H1 (cell line): ENCODE measurements at places on chromosomes 13 and 19. TPM values are rescaled to one million over a fixed set of nuclear protein-coding genes. Genes with fewer than 3 reads are reported as not detected.
A peak's percentile ranks its signal among the peaks of the same experiment; 100 is the strongest.

GRCh38 chr13:97205982-97206381, 16.2 kb upstream of the MBNL2 start:
- no peak overlapping the region for H3K27ac ChIP-seq
- DNase-seq = no peak
- no peaks in the 10 kb centered on the region for H3K4me1 ChIP-seq
- H3K4me3 ChIP-seq = no peak overlapping the region

GRCh38 chr19:57648331-57649003, 15.5 kb downstream of the ZNF211 start:
- DNase-seq = no peak
- H3K4me1 ChIP-seq = peaks cover 2% of the 10 kb centered on the region; the same call in 1 of the 2 replicates
- no peaks in the 10 kb centered on the region for H3K27me3 ChIP-seq
- no peaks in the 10 kb centered on the region for H3K36me3 ChIP-seq
- H3K4me3 ChIP-seq = no peak overlapping the region

DNA sequence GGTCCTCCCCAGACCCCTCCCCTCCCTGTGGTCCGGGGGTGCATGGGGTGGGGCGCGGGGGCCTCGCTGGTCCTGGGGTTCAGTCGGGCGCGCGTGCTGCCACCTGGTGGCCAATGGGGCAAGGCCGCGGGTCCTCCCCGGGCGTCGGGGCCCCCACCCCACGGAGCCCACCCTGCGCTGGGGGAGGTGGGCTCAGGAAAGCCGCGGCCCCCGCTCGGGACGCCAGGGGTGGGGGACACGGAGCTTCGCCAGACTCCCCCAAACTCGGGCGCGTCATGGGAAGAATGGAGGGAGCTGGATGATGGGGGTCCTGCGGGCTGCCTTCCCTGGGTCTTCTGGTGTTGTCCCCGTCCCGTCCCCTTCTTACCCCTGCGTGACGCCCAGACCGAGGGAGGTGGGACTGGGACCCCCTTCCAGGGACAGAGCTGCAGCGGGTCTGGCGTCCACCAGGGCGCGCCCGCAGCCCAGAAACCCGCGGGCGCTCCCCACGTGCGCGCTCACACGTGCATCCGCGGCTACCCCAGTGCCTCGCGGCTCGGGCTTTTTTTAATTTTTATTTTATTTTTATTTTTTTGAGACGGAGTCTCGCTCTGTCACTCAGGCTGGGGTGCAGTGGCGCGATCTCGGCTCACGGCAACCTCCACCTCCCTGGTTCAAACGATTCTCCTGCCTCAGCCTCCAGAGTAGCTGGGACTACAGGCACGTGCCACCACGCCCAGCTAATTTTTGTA, 19.8 kb upstream of the TCF3 start:
- no peaks in the 10 kb centered on the region for H3K36me3 ChIP-seq
- peak overlapping the region; percentile 6; the same call in 1 of the 2 replicates for H3K4me3 ChIP-seq
- no peak for DNase-seq
- no peak overlapping the region for H3K27ac ChIP-seq

- no peaks in the 10 kb centered on the region for H3K36me3 ChIP-seq
- no peak overlapping the region for H3K27ac ChIP-seq
- H3K4me3 ChIP-seq = no peak overlapping the region
- no peak for DNase-seq
- H3K27me3 ChIP-seq = no peaks in the 10 kb centered on the region
- peaks cover 33% of the 10 kb centered on the region for H3K4me1 ChIP-seq
Measured at GRCh38 chr19:33634361-33635091, 12.8 kb downstream of the CHST8 start.

DNA sequence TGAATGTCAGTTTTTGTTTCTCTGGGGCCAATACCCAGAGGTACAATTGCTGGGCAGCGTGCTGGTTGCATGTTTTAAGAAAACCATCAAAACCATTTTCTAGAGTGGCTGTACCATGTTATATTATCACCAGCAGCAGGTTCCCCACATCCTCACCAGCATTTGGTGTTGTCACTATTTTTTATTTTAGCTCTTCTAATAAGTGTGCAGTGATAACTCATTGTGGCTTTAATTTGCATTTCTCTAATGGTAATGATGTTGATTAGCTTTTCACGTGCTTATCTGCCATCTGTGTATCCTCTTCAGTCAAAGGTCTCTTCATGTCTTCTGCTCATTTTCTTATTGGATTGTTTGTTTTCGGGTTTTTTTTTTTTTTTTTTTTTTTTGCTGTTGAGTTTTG, 21.9 kb downstream of the PAK4 start:
- no peak overlapping the region for H3K27ac ChIP-seq
- DNase-seq = no peak
- peak overlapping the region; percentile 20; the same call in 1 of the 2 replicates for H3K4me3 ChIP-seq

GRCh38 chr19:17615889-17616685, 60.6 kb downstream of the COLGALT1 start:
- H3K27me3 ChIP-seq = no peaks in the 10 kb centered on the region
- no peak for DNase-seq
- no peaks in the 10 kb centered on the region for H3K4me1 ChIP-seq

DNA sequence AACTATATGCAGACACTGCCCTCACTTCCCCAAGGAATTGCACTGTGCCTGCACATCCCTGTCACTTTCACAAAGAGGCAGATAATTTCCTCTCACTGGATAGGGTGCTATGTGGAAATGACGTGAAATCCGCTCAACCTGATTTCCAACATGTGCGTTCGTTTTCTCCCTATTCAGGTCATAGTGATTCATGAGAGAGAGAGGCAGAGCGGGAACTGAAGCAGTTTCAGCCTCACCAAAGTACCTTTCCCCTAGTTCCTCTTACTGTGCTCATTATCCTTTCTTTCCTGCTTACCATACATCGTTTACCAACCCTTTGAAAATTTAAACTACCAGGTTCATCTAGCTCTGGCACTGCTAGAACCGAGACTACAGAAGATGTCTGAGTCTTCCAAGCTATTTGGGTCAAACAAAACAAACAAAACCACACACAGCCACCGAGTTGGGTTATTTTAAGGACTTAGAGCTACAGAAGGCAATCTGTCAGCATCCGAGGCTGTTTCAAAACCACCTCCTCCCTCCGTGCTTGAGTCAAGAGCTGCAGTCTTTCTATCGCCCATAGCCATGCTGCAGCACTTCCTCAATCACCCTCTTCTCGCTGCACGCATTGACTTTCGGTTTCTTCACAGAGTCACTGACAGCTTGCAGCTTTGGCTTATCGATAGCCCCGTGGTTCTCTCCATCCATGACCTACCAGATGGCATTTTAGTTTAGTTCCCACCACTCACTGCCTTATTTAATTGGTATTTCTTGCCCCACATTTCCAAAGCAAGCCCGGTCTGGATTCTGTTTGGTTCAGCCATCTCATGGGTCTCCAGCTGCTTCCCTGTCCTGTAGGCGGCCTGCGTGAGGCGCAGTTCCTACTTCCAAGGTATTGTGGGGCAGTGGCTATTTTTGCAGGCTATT, 1395.8 kb downstream of the EFNB2 start:
- no peak overlapping the region for H3K27ac ChIP-seq
- no peaks in the 10 kb centered on the region for H3K27me3 ChIP-seq
- H3K4me1 ChIP-seq = no peaks in the 10 kb centered on the region
- H3K36me3 ChIP-seq = no peaks in the 10 kb centered on the region

GRCh38 chr13:31898378-31899071, 133.0 kb upstream of the FRY start:
- no peaks in the 10 kb centered on the region for H3K36me3 ChIP-seq
- no peak for DNase-seq
- H3K27me3 ChIP-seq = no peaks in the 10 kb centered on the region
- no peaks in the 10 kb centered on the region for H3K4me1 ChIP-seq
- no peak overlapping the region for H3K4me3 ChIP-seq
- no peak overlapping the region for H3K27ac ChIP-seq

DNA sequence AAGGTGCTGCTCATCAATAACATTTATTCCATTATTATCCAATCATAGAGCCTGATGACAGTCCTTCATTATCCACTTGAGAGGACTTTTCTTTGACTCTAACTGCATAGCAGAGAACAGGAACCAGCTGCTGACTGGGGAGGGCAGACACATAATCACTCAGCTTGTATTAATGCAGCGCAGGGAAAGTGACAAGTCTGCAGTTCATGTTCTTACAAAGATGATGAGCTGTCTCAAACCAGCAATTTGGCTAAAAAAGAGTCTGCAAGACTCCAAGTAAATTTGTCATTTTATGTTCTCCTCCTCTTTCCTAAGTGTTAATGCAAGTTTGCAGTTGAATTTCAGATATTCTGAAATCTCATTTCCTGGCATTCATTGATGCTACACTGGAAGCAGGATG, 40.0 kb upstream of the CBY2 start:
- H3K27ac ChIP-seq = no peak overlapping the region
- DNase-seq = no peak
- no peaks in the 10 kb centered on the region for H3K4me1 ChIP-seq
- no peaks in the 10 kb centered on the region for H3K36me3 ChIP-seq

DNA sequence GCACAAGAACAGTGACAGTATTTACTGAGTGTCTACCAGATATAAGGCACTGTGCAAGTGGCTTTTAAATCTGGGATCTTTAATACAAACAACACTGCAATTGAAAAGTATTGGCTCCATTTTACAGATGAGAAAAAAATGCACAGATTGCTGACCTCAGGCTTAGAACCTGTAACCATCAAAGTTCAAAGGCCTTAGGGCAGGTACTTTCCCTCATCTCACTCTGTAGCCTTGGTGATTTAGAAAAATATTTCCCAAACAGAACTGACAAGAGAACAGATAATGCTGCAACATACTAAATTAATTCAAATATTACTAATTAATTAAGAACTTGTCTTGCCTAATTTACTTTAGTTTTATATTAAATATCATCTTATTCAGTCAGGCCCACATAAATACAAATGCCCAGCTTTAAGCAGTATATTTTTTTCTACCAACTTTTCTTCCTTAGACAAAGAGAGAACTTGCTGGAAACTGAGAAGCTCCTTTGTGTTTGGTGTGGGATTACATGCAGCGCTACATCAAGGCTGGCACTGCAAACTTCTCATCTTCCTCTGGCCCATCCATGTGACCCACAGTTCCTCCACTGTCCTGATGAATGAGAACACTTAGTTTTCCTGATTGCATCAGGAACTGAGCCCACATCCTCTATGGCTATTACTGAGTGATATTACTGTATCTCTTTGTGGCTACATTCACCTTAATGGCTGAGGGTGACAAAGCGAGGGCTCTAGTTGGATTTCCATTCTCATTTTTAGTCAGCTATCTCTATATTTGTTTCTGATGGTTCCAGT, 302.1 kb downstream of the ENOX1 start:
- no peak overlapping the region for H3K4me3 ChIP-seq
- H3K27me3 ChIP-seq = no peaks in the 10 kb centered on the region
- no peak for DNase-seq
- H3K27ac ChIP-seq = no peak overlapping the region
- H3K36me3 ChIP-seq = no peaks in the 10 kb centered on the region
- H3K4me1 ChIP-seq = no peaks in the 10 kb centered on the region

- H3K27ac ChIP-seq = no peak overlapping the region; the same call in 1 of the 2 replicates
- peaks cover 11% of the 10 kb centered on the region for H3K4me1 ChIP-seq
- no peaks in the 10 kb centered on the region for H3K36me3 ChIP-seq
- no peak overlapping the region for H3K4me3 ChIP-seq
- peaks cover 6% of the 10 kb centered on the region; the same call in 1 of the 2 replicates for H3K27me3 ChIP-seq
Measured at GRCh38 chr13:114089751-114090400, 42.5 kb downstream of the RASA3 start.

GRCh38 chr13:46665248-46665632, 112.3 kb downstream of the LRCH1 start:
- DNase-seq = no peak
- H3K4me3 ChIP-seq = no peak overlapping the region
- no peaks in the 10 kb centered on the region for H3K27me3 ChIP-seq
- H3K27ac ChIP-seq = no peak overlapping the region
- no peaks in the 10 kb centered on the region for H3K36me3 ChIP-seq
- peaks cover 3% of the 10 kb centered on the region for H3K4me1 ChIP-seq

DNA sequence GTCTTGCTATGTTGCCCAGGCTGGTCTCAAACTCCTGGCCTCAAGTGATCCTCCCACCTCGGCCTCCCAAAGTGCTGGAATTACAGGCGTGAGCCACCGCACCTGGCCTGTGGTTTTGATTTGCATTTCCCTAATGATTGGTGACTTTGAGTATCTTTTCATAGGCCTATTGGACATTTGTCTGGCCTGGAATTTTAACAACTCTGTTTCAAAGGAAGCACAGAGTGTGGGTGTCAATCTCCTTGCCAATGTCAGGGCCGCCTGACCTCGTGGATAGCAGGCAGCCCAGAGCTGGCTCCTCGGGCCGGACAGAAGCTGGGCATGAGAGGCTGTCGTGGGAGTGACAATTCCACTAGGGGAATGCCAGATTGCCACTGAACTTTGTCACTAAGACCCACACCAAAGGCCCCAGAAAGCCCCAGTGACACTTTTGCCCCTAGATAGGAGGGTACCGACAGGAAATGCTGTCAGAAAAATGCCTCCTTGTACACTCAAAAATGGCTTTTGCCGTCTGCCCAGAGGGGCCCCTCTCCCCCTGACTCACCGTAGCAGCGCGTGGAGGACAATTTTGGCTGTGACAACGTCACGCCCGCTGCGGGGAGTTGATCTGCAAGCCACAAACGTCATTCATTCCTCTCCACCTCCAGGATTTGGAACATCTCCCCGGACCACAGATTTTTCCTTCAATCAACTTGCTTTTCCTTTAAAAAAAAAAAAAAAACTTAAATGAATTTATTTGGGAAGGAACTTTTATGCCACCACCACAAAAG, 11.7 kb upstream of the ADGRE5 start:
- no peak for DNase-seq
- H3K4me1 ChIP-seq = no peaks in the 10 kb centered on the region; the same call in 1 of the 2 replicates
- H3K36me3 ChIP-seq = no peaks in the 10 kb centered on the region

GRCh38 chr19:4379383-4380253, 20.7 kb downstream of the SH3GL1 start:
- DNase-seq = no peak
- no peaks in the 10 kb centered on the region for H3K27me3 ChIP-seq
- H3K36me3 ChIP-seq = no peaks in the 10 kb centered on the region
- no peak overlapping the region for H3K4me3 ChIP-seq

- no peaks in the 10 kb centered on the region for H3K27me3 ChIP-seq
- no peak overlapping the region for H3K27ac ChIP-seq
- H3K4me3 ChIP-seq = no peak overlapping the region
- no peak for DNase-seq
- no peaks in the 10 kb centered on the region for H3K36me3 ChIP-seq
Measured at GRCh38 chr13:37175996-37176395, 70.5 kb upstream of the CSNK1A1L start.

- no peaks in the 10 kb centered on the region for H3K4me1 ChIP-seq
- no peaks in the 10 kb centered on the region for H3K36me3 ChIP-seq
- no peak overlapping the region for H3K4me3 ChIP-seq
- H3K27ac ChIP-seq = no peak overlapping the region
Measured at GRCh38 chr13:31495336-31495735, 244.0 kb upstream of the RXFP2 start.

ZNF578 gene
- polyA plus RNA-seq = 0.91 and 1.6 TPM in 2 replicates

BRME1 gene
- polyA plus RNA-seq = 4.6 and 6.0 TPM in 2 replicates

ZNF69 gene
- 5.6 and 6.3 TPM in 2 replicates for polyA plus RNA-seq

RFPL4A gene
- polyA plus RNA-seq = not detected in 2 replicates
